Dermis blood vessel endothelial cell (primary cell): ENCODE measurements at places on chromosomes 4 and X. TPM values are rescaled to one million over a fixed set of nuclear protein-coding genes. Genes with fewer than 3 reads are reported as not detected.

DNA sequence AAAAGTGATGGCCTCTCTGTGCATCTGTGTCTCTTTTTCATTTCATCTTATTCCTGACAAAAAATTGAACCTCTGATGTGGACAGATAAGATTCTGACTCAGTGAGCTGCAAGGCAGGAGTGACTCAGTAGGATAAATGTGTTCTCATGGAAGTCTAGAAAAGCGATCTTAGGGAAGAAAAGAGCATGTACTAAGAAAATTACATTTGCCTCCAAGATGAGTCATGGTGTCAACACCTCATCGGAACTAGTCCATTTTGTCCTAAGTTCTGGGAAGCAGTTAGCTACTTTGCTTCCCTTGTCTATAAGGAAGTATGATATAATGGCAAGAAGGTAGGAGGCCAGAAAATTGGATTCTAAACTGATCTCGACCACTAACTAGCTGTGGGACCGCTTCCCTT lies 83.5 kb upstream of the AFF2 start:
- no peak for DNase-seq

GRCh38 chr4:170623899-170624298 lies 534.1 kb upstream of the AADAT start:
- DNase-seq = no peak

The SLC2A9 gene
- 0.74 and 2.9 TPM in 2 replicates for total RNA-seq

GRCh38 chr4:118363166-118363565 lies 10.4 kb upstream of the PRSS12 start:
- DNase-seq = no peak

GRCh38 chr4:168511780-168512489 lies 15.1 kb downstream of the PALLD start:
- DNase-seq = no peak

- DNase-seq = peak; percentile 42
These were observed 94.4 kb downstream of the ARHGAP10 start for GRCh38 chr4:147826288-147826646.

The STOX2 gene
- 17.7 and 19.2 TPM in 2 replicates for total RNA-seq

- DNase-seq = no peak
These were observed 31.3 kb downstream of the SUPT20HL2 start for GRCh38 chrX:24282381-24283126.

DNA sequence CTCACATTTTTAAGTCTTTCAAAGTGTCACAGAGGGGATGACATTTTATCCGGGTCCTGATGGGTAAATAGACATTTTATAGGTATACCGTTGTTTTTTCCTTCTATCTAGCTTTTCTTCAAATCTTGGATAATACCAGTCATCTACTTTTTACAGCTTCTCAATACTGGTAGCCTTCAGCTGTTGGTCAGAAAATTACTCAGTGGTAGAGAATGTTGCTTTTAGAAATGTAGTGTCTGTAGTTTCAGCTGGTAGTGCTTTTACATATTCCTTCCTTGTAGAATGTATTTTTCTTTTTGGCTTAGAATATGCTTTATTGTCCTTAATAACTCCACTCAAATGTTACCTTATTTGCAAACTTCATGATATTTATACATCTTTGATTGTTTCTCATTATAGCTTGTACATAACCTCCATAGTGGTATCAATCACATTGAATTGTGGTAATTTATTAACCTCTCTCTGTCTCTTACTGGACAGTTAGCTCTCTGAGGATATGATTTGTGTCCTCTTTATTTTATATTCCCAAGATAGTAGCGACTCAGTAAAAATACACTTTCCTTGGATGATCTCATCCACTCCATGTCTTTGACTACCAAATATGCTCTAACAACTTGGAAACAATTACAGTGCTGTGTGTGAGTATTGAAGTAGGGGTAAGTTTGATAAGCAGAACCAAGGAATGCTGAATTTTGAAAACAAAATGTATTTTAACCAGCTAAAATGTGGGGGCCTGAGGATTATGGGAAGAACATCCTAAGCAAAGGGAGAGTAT lies 53.8 kb downstream of the RAP1GDS1 start:
- no peak for DNase-seq

The SPATA4 gene
- total RNA-seq = not detected in 2 replicates

- DNase-seq = no peak
These were observed 25.6 kb downstream of the ZDHHC9 start for GRCh38 chrX:129818123-129818522.

The HCCS gene
- total RNA-seq = 17.2 and 21.9 TPM in 2 replicates

The TAF7L gene
- 0.23 TPM in 1 of 2 replicates, not detected in the other for total RNA-seq

DNA sequence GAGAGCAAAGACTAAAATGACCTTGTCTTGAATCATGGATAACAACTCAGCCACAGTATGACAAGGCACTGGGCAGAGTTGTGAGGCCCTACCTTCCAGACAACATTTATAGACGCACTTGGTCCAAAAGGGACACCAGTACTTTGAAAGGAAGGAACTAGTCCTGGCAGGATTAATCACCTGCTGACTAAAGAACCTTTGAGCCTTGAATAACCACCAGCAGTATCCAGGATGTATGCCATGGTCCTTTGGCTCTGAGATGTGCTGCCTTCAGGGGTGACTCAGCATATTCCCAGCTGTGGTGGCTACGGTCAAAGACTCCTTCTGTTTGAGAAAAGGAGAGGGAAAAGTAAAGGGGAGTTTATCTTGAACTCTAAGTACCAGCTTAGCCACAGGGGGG lies 118.1 kb upstream of the PRR32 start:
- DNase-seq = no peak

- no peak for DNase-seq
These were observed 11.2 kb upstream of the C1QTNF7 start for GRCh38 chr4:15416357-15417232.

GRCh38 chrX:46686003-46686645 lies 72.8 kb downstream of the SLC9A7 start:
- peak; percentile 66 for DNase-seq

GRCh38 chr4:12555011-12555410 lies 929.1 kb downstream of the RAB28 start:
- DNase-seq = no peak

DNA sequence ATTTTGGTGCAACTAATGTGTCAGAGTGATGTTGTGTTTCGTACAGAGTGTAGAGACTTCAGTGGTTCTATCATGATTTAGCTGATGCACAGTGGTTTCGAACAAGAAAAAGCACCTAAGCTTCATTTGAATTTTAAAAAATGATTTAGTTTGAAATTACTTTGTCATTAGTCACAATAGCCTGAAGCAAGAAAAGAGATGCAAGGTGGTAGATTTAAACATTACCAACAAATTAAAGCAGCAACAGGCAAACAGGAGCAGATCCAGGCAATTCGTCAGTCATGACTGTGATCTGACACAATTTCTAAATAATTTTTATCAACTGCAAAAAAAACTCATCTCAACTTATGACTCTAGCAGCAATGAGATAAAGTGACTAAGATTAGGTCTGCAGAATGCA lies 24.6 kb upstream of the COX7B2 start:
- no peak for DNase-seq

DNA sequence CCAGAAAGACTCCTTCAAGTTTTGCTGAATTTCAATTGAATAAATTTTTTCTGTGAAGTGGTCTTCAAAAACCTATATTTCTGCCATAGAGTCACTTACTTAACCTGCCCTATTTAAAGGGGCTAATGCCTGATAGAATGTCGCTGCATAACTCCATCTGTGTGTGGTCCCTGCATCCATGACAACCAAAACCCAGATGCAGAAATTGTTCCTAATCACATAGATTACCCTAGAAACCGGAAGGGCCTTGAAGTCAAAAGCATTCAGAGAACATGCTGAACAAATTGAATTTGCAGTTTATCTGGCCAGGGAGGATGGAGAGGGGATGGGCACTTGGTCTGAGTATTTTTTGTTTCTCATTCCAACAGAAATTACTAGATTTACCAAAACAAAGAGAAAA lies 1.5 kb upstream of the PARM1 start:
- DNase-seq = no peak

The FRAS1 gene
- 0.85 and 1.7 TPM in 2 replicates for total RNA-seq
